ENCODE measurements at places on chromosomes 2 and 18.

GRCh38 chr2:11744631-11745394, 1.6 kb upstream of the LPIN1 start:
- DNase-seq = no peak

- no peak for DNase-seq
These were observed 359.9 kb downstream of the ARHGAP15 start for GRCh38 chr2:143489145-143489544.

DNA sequence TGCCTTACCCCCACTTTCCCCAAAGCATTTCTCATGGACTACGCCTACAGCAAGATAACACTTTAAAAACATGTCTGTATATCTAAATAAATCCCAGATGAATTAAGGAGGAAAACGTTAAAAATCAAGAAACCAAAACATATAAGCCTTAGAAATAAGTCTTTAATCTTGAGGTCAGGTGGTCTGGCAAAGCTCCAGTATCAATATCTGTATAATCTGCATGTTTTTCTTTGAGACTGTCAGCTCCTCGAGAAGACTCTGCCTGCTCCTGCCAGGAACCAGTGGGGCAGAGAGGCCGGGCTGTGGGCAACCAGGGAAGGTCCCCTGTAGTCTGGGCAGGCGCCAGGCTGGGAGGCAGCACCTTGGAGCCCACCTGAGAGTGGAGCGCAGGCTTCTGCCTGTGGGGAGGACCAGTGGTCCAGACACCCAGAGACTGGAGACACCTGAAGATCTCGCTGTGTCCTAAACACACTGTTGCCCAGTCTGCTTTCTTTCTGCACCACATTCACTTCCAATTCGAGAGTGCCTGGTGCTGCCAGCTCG, 291.0 kb upstream of the SOX11 start:
- no peak for DNase-seq

DNA sequence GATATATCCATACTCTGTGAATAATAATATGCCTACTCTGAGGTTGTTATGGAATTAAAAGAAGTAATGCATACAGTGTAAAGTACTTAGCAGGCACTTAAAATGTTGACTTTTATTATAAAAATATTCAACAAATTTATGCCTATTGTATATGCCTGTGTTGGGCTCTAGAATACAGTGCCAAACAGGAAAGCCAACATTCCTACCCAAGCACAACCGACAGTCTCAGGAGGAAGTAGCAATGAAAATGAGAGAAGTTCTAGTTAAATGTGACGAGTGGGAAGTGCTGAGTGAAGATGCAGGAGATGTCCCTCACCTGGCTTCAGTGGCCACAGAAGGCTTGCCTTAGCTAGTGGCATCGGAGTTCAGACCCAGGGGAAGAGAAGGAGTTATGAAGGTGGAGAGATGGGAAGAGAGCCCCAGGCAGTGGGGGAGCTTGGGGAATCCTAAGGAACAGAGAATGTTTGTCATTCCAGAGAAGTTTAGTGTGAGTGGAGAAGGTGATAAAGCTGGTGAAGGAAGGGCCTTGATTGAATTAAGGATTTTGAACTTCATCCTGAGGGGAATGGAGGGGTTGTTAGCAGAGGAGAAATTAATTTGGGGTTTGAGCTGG, 105.4 kb upstream of the CNGA3 start:
- DNase-seq = no peak

DNA sequence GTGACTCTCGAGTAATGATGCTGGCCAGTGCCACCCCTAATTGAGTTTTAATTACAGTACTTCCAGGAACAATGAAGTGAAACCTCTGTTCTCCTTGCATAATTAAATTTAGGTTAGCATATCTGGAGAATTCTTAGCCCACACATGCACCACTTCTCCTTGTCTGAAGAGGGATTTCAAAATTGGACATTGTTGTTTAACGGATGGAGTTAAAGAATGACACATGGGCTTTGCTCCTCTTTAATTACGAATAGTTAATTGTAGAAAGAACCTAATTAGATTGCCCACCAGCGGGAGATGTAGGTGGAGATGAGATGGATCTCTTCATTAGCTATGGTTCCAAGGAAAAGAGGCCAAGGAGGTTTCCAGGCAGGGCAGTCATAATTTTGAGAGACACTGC, 33.1 kb upstream of the EN1 start:
- DNase-seq = no peak

DNA sequence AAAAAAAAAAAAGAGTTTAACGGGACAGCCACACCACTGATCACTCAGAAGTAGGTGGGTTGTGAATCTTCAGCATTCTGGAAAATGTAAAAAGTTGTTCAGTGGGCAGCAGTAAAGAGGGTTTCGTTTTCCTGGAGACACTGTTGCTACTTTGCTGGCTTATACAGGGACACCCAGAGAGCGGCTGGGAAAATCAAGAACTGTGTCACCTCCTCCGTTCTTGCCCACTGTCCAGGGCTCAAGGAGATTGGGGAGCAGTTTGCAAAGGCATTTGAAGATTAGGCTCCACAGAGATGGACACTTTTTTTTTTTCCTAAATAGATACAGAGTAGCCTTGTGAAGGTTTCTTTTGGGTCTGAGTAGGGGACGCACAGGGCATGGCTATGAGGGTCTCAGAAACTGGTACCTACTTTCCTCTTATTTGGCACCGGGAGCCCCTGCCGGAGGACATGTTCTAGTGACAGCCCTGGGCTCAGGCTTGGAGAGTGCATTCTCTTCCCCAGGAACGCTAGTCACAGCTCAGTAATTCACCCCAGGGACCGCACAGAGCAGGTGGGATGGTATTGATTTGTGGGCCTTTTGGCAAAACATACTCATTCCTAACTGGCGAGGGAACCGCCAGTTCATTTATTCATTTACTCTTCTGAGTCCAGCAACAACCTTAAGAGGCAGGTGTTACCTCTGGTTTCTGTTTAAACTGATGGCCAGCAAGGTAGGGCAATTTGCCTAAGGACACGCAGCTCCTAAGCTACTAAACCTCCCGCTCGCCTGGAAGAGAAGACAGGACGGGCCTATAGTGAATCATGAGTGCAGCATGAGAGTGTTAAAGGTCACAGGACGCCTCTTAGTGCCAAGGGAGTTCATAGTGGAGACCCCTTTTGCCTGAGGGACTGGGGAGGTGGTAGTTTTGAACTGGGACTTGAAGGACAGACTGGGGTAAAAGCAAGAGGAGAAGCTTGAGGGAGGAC, 53.1 kb downstream of the HPCAL1 start:
- DNase-seq = no peak

DNA sequence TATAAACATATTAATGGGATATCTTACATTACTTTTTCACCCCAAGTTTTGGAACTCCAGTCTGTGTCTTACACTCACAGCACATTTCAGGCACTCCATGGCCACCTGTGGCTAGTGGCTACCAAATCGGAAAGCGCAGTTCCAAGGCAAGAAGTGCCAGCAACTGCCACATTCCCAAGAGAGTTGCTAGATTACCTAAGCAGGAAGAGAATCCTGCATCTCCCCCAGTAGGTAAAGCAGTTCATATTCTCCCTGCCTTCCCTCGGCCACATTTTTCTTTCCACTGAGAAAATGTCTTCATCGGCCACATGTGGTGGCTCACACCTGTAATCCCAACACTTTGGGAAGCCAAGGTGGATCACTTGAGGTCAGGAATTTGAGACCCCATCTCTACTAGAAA, 62.8 kb downstream of the MEX3C start:
- DNase-seq = no peak

- DNase-seq = no peak
These were observed 206.9 kb downstream of the MYO1B start for GRCh38 chr2:191452065-191452464.

DNA sequence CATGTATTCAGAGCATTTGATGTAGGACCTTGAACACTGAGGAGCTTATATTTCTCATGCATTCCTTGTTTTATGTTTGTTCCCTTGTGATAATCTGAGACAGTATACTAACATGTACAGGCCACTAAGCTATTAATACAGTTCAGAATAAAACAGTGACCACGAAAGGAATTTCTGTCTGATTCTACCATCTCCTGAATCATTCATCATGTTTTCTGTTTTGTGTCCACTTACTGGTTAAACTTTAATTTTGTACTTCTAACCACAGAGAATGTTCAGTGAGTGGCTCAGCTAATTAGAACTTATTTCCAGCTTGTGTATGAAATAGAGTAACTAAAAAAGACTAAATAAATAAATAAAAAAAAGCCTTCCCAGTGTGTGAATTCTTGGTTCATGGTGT, 110.4 kb downstream of the LRP1B start:
- DNase-seq = no peak

- no peak for DNase-seq
These were observed 111.4 kb upstream of the TRIB2 start for GRCh38 chr2:12605366-12605765.

DNA sequence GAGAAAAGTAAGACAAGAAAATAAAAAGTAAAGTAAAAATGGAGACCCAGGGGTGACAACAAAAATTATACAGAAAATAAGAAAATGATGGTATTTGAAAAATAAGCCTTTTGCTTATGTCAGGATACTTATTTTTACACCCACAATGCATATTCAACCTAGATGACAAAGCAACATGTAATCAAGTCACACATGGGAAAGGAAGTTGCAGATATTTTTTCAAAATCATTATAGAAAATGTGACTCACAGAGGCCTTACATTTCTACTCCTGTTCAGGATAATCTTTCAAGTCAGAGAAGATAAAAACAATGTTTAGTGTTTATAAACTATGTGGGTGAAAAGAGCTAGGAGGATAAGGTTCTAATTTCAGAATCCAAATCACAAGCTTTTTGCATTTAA, 275.3 kb upstream of the UBE2E3 start:
- DNase-seq = no peak

DNA sequence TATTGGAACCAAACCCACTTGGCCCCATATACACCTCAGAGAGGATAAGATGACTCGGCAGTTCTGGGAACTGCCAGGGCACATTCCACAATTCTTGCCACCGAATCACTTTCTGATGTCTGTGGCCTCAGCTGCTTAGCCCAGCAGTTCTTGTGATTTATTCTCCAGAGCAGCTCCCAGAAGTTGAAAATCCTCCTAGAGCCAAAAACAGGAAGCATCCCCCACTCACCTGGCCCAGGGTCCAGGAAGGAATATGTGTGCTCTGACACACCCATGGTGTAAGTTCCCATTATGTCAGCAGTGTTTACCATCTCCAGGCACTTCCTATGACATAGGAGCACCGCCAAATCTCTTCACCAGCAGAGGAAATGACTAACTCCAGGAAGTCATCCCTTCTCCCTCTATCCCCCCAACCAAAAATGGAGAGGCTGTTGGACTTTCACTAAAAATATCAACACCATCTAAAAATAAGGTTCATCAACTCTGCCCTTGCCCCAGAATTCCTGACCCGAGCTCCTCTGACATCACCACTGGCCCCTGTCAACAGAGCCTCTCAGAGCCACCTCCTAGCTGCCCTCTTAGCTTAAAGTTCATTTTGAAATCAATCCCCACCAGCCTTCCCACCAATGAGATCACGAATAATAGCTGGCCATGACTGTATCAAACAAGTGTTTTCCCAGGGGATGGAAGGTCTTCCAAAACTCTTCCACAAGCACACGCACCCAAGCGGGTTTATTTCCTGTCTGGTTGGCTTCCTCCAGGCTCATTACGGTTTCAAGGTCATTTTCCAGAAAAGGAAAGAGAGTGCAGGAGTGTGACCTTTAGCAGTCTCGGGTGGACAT, 223.1 kb upstream of the PARD3B start:
- DNase-seq = no peak

Measured in GM04503 (cell line).